ENCODE measurements at places on chromosomes 7 and 10. TPM values are rescaled to one million over a fixed set of nuclear protein-coding genes. Genes with fewer than 3 reads are reported as not detected.

The CALCR gene
- not detected for total RNA-seq

The MAGI2 gene
- total RNA-seq = 0.31 TPM

The CFAP43 gene
- total RNA-seq = 0.31 TPM

The INHBA gene
- total RNA-seq = 0.19 TPM

The STAG3 gene
- total RNA-seq = 103 TPM

The GRM3 gene
- not detected for total RNA-seq

The SEC61A2 gene
- 20.3 TPM for total RNA-seq

The SLC26A4 gene
- total RNA-seq = 18.3 TPM

The BMPER gene
- total RNA-seq = not detected

The CHCHD2 gene
- total RNA-seq = 452 TPM

The ZSWIM8 gene
- total RNA-seq = 81.3 TPM

The CDK13 gene
- total RNA-seq = 47.6 TPM

The EN2 gene
- not detected for total RNA-seq

The KAZALD1 gene
- 0.49 TPM for total RNA-seq

The OR6V1 gene
- total RNA-seq = not detected

The CDK14 gene
- total RNA-seq = 0.49 TPM

The FAM171A1 gene
- total RNA-seq = 6.2 TPM

The CUZD1 gene
- 1.5 TPM for total RNA-seq

The CDH23 gene
- 1.1 TPM for total RNA-seq

The TAX1BP1 gene
- total RNA-seq = 162 TPM

The ZWINT gene
- total RNA-seq = 85.4 TPM

Data from activated T-cell treated with anti-CD3 and anti-CD28 coated beads, Interleukin-2, amount 50 U/mL, for 72 hours (primary cell).